ENCODE measurements at places on chromosomes 7 and 10. TPM values are rescaled to one million over a fixed set of nuclear protein-coding genes. Genes with fewer than 3 reads are reported as not detected.

The AS3MT gene
- 17.2 TPM for total RNA-seq

DNA sequence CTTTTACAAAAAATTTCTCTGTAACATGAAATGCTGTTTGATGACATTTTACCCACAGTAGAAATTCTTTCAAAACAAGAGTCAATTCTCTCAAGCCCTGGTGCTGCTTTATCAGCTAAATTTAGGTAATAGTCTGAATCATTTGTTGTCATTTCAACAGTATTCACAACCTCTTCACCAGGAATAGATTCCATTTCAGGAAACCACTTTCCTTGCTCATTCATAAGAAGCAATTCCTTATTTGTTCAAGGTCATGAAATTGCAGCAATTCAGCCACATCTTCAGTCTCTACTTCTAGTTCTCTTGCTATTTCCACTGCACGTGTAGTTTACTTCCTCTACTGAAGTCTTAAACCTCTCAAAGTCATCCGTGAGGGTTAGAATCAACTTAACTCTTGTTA lies 14.1 kb downstream of the STAG3 start:
- DNase-seq: no peak

- no peak for DNase-seq
Measured at GRCh38 chr10:129097776-129098330, 369.2 kb upstream of the MGMT start.

- no peak for DNase-seq
Measured at GRCh38 chr10:23110722-23111516, 15.5 kb downstream of the MSRB2 start.

The ADIRF gene
- total RNA-seq: 41.1 TPM

The ITGB8 gene
- total RNA-seq: 1.5 TPM

- DNase-seq: no peak
Measured at GRCh38 chr7:150399421-150400007, 20.4 kb downstream of the ZNF775 start.

- DNase-seq: no peak
Measured at GRCh38 chr7:45594745-45595535, 20.8 kb downstream of the ADCY1 start.

DNA sequence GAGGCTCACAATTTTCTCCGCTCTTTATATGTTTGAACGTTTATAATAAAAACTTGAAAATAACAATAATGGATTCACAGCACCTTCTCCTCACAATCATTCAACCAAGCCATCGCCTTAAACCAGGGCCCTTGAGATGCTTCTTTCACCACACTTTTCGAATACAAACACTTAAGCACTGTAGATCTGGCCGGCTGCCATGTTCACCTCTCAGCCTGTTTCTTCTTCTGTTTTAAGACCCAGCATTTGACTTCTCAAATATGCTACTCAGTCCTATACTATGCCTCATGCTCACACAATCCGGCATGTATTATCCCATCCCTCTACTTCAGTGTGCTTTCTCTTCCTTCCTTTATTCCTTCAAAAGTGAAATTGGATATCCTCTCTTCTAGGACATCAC lies 280.6 kb downstream of the TFEC start:
- no peak for DNase-seq

DNA sequence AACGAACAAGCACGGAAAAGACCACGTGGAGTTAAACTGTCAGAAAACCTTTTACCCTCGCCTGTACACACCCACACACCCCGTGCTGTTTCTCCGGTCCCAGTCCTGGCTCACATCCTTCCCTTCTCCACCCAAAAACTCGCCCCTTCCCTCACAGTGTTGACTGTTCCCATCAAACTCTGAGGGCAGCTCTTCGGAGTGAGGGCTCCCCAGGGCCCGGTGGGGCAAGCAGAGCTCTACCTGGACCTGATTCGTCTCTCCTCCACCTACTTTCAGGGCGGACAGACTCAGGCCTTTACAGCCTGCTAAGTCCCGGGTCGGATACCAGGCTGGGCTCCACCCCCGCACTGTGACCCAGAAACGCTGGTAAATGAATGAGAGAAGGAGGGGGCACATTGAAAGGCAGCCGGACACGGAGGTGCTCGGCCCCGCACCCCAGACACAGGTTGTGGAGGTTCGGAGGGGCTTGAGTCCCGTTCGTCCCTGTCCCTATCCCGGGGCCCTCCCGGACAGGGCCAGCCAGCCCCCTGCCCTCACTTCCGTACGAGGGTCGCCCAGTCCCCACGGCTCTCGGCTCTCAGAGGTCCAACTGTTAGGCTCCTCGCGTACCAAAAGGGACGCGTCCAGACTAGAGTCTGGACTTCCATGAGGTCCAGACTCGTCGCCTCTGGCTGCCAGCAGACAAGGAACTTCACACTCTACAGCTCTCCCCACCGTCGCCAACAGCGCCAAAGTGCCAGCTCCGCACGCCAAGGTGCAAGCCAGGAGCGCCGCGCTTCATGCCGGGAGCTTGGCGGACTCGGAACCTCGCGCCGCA lies 31.7 kb upstream of the ASL start:
- DNase-seq: peak; percentile 51

DNA sequence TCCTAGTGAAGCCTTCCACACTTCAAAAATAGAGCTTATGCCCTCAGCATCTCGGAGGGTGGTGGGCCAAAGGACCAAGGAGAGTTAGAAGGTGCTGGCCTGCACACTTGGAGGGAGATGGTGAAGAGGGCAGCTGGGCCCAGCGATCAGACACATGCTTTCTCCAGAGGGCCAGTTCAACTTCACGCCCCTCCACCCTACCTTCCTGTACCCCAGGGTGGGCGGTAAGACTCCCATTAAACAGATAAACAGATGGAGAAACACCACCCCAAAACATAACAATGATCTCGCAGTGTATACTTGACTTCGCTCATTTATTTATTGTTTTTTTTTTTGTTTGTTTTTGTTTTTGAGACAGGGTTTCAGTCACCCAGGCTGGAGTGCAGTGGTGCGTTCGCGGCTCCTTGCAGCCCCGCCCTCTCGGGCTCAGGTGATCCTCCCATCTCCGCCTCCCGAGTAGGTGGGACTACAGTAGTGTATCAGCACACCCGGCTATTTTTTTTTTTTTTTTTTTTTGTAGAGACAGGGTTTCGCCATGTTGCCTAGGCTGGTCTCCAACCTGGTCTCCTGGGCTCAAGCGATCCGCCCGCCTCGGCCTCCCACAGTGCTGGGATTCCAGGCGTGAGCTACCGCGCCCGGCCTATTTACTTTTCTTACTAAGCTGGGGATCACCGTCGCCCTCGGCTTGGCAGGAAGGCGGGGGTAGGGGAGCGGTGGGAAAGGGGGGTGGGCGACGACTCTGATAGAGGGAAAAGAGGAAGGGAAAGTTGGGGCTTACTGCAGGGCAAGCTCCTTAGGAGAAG lies 1.8 kb downstream of the C10orf95 start:
- DNase-seq: peak; percentile 54

The MAGI2 gene
- 4.5 TPM for total RNA-seq

The COG5 gene
- total RNA-seq: 40.8 TPM

- DNase-seq: no peak
Measured at GRCh38 chr10:83943920-83944319, 195.4 kb upstream of the GHITM start.

GRCh38 chr7:46547044-46547443 lies 626.0 kb upstream of the IGFBP3 start:
- DNase-seq: no peak

DNA sequence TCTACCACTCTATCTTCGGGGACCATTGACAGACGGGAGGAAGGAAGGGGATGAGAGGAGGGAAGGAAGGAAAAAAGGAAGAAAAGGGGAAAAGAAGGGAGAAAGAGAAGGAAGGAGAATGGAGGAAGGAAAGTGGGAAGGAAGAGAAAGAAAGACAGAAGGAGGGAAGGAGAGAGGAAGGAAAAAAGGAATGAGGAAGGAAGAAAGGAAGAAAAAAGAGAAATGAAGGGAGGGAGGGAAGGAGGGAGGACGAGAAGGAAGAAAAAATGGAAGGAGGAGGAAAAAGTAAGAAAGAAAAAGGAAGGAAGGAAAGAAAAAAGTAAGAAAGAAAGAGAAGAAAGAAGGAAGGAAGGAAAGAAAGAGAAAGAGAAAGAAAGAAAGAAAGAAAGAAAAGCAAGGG lies 128.9 kb downstream of the ADARB2 start:
- no peak for DNase-seq

DNA sequence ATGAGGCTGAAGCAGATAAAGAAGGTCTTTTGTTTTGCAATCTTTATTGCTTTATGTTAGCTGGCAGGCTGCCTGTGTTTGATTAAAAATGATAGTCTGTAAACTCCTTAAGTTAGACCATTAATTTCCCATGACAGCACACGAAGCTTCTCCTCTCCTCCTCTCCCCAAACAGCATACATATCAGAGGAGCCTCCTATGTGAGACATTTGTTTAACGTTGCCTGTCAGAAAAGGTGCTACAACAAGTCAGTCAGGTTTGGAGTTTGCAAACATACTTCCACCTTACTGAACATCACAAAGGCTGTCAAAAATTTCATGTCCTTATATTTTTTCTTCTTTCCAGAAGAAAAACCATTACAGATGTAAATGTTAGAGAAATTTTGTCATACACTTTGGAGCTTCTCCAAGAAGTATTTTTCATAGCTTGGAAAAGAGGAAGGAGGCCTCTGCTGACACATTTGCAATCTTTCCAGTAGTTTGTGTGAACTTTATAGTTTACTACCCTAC lies 393.1 kb downstream of the EXOC4 start:
- no peak for DNase-seq

- DNase-seq: no peak
Measured at GRCh38 chr10:96910488-96911395, 78.6 kb downstream of the LCOR start.

The NKX1-2 gene
- not detected for total RNA-seq

The PLAC9 gene
- total RNA-seq: 34.3 TPM

- peak; percentile 67 for DNase-seq
Measured at GRCh38 chr10:124721330-124722045, 22.7 kb downstream of the FAM53B start.

The IQUB gene
- total RNA-seq: 0.38 TPM

- no peak for DNase-seq
Measured at GRCh38 chr7:28018856-28019465, 161.6 kb downstream of the JAZF1 start.

GRCh38 chr10:126979311-126979710 lies 74.1 kb downstream of the DOCK1 start:
- DNase-seq: no peak

GRCh38 chr10:36840788-36841187 lies 284.6 kb upstream of the ANKRD30A start:
- no peak for DNase-seq

- no peak for DNase-seq
Measured at GRCh38 chr10:58412502-58412961, 27.3 kb downstream of the TFAM start.

- no peak for DNase-seq
Measured at GRCh38 chr7:1245524-1246050, 12.9 kb downstream of the UNCX start.

DNA sequence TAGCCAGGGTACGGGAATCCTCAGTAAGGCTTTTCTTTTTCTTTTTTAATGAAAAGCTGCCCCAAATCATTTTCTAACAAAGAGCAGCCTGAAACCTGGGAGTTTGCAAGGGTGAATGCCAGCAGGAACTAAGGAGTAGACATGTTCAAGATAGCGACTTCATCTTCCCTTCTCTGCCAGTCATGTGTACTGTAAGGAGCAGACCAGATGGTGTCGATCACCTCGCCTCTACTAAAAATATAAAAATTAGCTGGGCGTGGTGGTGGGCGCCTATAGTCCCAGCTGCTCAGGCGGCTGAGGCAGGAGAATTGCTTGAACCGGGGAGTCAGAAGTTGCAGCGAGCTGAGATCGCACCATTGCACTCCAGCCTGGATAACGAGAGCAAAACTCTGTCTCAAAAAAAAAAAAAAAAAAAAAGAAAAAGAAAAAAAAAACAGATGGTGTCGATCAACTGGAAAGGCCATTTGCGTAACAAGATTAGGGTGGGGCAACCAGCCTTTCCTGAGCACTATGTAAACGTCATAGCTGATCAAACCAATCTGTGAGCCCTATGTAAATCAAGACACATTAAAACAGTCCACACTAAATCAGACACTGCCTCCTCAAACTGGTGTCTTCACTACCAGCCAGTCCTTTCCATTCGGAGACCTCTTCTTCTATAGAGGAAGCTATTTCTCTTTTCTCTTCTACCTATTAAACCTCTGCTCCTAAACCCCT lies 33.8 kb downstream of the NOLC1 start:
- no peak for DNase-seq

The RBM20 gene
- 101 TPM for total RNA-seq

- DNase-seq: no peak
Measured at GRCh38 chr7:29962035-29962434, 27.6 kb downstream of the SCRN1 start.

The FAM24A gene
- total RNA-seq: not detected
